ENCODE measurements at places on chromosomes 5 and 9.

DNA sequence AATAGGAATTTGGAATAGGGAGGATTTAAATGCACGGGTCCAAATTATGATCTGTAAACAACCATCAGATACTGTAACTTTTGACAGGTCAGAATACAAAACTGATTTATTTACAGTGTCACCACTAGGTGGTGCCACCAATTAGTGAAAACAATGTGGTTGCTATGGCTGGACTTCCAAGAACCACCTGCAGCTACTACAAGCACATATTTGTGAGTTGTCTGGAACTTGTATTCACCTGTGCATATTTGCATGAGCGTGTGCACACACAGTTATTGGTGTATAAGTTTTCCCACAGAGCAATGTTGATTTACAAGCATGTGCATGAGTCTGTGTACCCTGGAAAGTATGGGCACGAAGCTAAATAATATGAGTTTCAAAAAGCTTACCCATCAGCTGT, 3.0 kb upstream of the HRCT1 start:
- DNase-seq, result peak; percentile 70

DNA sequence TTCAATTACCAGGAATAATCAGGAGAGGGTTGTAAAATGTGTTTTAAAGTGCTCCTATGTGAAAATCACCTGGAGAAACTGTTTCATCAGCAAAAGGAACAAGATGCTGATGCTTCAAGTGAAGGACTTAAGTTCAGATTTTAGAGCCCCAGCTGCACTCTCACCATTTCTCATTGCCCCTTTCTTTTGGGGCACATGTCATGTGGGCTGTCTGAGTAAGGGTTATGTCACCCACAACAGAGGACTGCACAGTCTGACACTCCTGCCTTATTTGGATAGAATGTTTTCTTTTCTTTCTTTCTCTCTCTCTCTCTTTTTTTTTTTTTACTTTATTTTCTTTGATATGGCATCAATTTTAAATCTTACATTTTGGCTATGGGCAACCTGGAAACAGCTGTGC, 204.1 kb upstream of the EFNA5 start:
- DNase-seq, result no peak

GRCh38 chr9:114382699-114383520, 4.9 kb downstream of the AKNA start:
- DNase-seq, result no peak

- DNase-seq, result no peak
Measured at GRCh38 chr5:117667105-117667504, 1092.5 kb upstream of the SEMA6A start.

- DNase-seq, result no peak
Measured at GRCh38 chr5:37557734-37558293, 178.7 kb downstream of the WDR70 start.

- DNase-seq, result no peak
Measured at GRCh38 chr9:24776226-24776625, 230.5 kb upstream of the IZUMO3 start.

DNA sequence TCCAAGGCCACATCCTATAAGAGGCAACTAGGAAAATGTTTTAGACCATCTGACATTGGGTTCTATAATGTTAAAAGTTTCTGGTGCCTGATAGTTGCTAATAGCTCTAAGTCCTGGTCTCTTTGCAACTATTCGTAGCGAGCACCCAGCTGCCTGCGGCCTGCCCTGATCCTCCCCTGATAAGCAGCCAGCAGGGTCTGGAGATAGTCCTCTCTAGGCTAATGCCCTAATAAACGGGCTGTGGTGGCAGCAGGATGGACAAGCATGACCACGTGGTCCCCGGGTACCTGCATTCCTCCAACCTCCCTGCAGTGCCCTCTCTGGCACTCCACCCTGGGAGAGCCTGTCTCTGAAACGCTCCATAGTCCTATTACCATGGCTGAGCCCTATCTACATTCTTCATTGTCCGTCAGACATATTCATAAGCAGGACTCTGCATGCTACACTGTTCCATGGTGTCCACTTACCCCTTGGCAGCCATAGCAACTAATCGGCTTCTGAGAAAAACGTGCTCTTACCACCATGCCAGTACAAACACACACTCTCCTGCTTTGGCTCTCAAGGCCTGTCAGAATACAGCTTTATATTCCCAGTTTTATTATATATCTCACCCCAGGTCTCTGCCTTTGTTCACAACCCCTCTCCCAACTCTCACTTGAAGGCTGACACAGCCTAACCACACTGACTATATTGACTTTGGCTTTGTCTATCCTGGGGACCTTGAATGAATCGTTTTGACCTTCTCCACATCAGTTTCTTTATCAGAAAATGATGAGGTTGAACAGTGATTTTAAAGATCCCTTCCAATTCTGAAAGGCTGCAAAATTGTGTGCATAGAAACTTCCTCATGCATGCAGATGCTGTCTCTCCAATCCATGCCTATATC, 49.9 kb upstream of the DAPK1 start:
- no peak for DNase-seq

DNA sequence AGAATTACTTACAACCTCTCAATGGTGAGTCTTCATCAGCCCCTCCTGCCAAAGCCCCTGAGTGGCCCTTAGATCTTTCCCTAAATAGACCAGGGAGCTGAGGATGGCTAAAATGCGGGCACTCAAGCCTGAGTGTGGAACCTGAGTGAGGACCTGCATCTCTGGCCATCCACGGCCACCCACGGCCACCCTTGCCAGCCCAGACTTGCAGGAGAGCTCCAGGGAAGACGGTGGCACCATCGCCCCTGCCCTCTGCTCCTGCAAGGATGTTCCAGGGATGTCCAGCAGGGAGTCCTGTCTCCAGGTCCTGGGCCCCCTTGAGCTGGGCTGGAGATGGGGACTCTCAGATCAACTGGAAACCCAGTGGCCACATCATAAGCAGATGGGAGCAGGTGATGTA, 68.2 kb upstream of the OLFM1 start:
- no peak for DNase-seq

GRCh38 chr9:106701611-106702010, 161.4 kb upstream of the ZNF462 start:
- no peak for DNase-seq

DNA sequence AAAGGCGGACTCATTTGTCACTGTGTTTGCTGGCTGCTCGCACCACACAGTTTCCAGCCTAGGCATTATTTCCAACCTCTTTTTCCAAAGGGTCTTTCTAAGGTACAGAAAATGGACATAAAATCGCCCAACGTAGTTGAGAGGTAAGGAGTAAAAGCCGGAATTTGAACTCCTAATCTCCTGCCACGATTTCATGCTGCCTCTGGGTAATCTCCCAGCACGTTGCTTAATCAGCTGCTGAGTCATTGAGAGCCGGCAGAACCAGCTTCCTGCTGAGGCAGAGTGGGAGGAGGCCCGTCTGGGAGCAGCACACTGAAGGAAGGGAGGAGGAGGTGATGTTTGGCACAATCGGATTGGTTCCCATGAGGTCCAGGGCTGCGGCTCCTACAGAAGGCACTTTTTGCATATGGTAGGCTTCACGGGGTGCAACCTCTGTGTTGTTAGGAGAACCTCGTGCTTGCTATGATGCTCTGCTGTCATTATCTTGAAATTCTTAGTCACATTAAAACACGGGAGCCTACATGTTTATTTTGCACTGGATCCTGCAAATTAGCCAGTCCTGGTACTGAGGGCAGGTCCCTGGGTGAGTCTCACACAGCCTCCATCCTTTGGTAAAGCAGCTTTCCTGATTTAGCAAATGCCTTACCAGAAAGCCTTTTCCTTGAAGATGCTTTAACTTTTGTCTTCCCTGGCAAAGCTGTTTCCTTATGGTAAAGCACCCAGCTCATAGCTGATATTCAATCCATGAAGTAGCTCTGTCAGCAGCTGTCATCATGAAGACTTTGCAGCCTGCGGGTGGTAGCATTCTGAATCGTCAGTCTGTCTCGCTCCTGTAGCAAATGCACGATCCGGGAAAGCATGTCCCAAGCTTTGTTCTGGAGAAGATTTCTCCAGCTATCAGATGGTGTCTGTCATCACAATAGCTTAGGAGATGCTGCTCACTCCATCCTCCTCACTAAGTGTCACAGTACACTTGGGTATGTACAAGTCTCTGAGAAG, 191.6 kb upstream of the MSX2 start:
- no peak for DNase-seq

DNA sequence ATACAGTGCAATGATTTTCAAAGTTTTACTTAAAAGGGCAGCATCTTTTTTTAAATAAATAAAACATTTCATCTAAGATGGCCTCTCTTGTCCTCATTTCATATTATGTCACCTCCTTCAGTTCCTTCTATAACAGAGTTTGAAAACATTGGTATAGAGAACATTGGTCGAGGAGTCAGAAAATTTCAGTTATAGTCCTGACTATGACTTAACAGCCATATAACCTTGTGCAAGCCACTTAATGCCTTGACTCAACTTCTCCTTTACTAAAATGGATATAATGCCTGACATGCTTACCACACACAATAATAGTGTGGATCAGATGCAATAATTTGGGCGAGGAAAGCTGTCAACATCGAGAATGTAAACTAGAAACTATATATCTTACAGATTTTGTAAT, 22.6 kb downstream of the SSBP2 start:
- no peak for DNase-seq

- no peak for DNase-seq
Measured at GRCh38 chr5:73263001-73263710, 90.2 kb downstream of the TMEM174 start.

DNA sequence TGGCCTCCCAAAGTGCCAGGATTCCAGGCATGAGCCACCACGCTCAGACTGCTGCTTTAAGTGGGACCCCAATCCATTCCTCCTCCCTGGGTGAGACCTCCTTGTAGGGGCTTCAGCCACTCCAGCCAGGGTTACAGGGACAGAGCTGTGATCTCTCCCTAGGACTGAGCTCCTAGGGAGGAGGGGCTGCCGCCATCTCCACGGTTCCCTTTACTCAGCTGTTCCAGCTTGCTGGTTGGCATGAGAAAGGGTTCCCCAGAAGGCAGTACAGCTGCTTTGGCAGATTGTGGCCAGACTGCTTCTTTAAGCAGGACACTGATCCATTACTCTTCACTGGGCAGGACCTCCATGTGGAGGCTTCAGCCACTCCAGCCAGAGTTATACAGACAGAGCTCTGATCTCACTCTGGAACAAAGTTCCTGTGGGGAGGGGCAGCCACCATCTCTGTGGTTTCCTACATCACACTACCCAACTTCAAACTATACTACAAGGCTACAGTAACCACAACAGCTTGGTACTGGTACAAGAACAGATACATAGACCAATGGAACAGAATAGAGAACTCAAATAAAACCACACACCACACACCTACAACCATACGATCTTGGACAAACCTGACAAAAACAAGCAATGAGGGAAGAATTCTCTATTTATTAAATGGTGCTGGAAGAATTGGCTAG, 7.2 kb downstream of the INSL6 start:
- DNase-seq, result no peak

GRCh38 chr9:132548751-132549640, 33.4 kb upstream of the BARHL1 start:
- DNase-seq, result no peak

DNA sequence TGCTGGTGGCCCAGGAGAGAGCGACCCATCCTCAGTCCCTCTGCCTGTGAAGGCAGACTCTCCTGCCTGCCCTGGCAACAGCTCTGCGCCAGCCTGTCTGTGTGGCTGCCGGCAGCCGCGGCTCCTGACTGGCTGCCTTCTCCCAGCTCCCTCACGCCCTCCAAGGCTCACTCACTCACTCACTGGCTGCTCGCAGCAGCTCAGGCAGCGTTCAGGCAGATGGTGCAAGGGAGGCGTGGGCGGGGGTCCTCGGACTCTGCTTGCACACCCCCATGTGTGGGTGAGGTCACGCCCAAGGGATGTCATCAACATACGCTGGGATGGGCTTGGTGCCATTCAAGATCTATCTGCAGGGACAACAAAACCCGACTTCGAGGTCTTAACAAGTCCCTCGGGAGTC, 66.7 kb downstream of the DAB2IP start:
- DNase-seq, result no peak

GRCh38 chr5:621341-621761, 9.2 kb downstream of the CEP72 start:
- DNase-seq, result no peak

DNA sequence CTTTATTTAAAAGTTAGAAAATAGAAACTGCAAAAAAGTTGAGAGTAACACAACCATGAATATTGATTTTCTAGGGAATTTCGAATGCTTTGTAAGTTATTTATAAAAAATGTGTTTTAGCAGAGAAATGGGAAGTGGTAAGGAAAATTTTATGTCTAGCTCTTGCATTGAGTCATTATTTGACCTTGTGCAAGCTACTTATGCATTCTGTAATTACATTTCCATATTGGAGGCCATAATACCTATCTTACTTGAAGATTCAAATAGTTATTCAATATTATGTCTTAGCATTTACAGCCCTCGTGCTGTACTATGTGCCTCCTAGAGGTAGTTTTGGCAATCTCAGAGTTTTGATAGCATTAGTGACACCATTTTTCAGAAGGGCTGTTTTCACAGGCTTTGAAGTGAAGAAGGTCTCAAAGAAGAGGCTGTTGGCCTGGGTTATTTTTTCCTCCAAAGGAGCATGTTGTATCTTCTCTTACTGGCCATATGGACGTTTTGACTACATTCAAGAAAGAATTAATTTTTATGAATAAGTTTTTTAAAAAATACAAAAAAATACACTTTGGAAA, 7.4 kb upstream of the DAP start:
- DNase-seq, result no peak

GRCh38 chr9:117917873-117918272, 213.7 kb downstream of the TLR4 start:
- no peak for DNase-seq

DNA sequence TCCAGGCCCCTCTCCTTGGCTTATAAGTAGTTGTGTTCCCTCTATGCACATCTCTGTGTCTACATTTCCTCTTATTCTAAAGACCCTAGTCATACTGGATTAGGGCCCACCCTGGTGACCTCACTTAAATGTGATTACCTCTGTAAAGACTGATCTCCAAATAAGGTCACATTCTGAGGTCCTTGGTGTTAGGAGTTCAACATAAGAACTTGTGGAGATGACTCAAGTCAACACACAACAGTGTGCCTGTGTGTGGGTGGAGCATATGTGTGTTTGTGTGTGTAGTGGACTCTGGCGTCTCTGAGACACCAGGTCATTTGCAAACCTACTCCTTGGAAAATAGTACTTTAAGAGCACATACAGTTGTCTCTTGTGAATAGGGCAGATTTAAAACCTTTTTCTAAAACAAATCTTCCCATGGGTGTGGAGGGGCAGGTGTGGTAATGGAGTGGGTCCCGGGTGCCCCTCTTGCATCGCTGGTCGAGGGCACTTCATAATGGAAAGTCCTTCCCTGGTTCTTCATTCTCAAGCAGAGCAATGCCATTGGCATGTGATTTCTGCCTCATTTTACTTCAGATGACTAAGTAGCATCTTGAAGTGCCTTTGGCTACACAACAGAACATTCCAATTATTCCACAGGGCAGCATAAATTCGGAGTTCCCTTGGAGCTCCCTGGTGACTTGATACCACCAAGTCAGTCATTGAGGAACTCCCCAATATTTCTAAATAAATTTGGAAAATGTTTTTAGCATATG, 84.4 kb downstream of the C9orf152 start:
- no peak for DNase-seq

- no peak for DNase-seq
Measured at GRCh38 chr9:91012933-91013841, 211.6 kb downstream of the SYK start.

GRCh38 chr9:119026120-119026519, 343.1 kb downstream of the BRINP1 start:
- no peak for DNase-seq
